Left kidney (tissue), 8 donors: ENCODE measurements at places on chromosomes 1 and 21. TPM values are rescaled to one million over a fixed set of nuclear protein-coding genes. Genes with fewer than 3 reads are reported as not detected.

The GPR25 gene
- not detected for polyA plus RNA-seq

The SIM2 gene
- 26.9 TPM for polyA plus RNA-seq

- DNase-seq, result no peak
Measured at GRCh38 chr1:172781513-172782140, 122.7 kb downstream of the FASLG start.

DNA sequence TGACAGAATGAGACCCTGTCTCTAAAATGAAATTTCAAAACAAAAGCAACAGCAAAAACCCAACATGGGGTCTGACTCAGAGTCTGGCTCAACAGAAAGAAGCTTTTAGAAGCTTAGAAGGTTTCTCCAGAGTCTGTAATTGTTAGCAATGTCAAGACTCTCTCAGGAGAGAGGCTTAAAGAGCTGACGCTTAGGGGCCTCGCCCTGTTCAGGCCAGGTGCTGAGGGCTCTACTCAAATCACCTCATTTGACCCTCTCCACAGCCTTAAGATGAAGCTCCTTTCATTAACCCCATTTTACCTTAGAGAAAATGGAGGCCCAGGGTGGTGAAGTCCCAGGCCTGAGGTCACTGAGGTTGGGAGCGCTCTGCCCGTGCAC lies 5.3 kb upstream of the KIF17 start:
- no peak for DNase-seq

DNA sequence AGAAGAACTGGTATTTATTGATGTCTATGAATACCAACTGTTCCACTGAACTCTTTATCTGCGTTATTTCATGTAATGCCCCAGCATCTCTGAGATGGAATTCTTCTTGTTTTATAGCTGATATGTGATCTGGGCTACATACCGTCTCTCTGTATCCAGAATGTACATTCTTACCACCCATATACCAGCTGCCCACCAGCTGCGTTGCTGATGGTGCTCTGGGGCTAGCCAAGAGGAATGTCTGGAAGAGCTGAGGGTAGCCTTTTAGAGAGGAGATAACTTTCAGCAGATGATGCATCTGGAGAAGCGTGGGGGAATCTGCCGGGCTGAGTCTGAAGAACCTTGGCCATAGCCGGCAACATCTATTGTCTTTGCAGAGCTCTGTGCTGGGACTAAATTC lies 137.5 kb downstream of the RYR2 start:
- no peak for DNase-seq

DNA sequence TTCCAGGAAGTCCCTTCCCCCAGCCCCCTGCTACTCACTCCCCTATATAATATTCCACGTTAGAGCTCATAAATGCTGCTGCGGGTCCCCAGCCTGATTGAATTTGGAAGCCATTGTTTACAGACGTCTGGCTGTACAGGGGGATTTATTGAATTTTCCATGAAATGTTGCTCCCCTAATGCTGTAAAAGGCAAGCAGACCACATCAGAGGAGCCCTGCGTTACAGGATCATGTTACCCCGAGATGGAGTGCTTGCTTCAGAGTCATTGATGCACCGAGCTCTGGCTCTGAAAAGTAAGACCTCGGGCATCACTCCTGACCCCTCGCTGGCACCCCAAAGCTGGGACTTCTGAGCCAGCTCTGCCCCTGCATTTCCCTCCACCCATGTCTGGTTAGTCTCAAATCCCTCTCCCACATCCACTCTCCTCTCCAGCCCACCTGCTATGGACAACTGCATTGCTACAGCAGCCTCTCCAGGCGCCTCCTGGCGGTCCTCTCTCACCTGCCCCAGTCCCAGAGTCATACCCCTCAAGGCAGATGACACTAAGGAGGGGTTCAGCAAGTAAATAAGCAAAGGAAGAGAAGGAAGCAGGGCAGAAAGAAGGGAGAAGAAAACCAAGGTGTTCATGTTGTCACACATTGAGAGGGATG lies 127.8 kb downstream of the TMEM53 start:
- no peak for DNase-seq

GRCh38 chr1:223378754-223379153 lies 14.5 kb upstream of the CCDC185 start:
- DNase-seq, result no peak

DNA sequence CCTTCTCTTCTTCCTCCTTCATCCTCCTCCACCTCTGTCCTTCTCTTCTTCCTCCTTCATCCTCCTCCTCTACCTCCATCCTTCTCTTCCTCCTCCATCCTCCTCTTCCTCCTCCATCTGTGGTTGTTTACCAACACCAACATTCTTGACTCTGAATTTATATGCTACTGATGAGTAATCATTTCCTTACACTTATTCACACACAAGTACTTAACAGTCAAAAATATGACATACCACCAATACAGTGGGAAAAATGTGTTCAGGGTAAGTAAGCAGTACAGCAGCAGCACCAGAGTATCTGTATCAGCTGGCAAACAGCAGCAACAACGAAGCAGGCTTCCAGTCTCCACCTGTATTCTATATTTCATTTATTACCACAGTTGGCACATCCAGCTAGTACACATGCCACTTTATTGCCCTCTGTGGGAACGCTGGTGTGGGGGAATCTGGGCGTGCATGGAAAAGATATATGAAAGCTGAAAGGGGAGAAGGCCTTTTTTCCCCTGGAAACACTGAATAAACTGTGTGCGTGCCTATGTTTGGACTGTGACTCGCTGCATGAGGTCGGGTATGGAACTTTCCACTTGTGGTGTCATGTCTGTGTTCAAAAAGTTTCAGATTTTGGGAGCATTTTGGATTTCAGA lies 16.0 kb downstream of the ADSS2 start:
- no peak for DNase-seq
